ENCODE measurements at places on chromosomes 7 and 10.

DNA sequence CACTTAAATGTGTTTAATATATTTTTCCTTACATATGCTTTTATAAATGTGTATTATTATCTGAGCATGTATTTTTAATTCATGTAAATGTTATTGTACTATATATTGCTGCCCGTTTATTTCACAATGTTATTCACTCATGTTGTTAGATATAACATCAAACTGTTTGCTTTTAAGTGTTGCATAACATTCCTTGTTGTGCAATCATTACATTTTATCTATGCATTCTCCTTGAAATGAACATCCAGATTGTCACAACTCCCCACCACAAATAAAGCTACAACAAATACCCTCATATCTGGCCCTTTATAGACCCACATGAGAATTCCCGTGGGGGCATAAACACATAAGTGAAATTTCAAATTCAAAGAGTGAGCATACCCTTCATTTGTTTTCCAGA, 264.2 kb downstream of the HPSE2 start:
- DNase-seq = no peak

DNA sequence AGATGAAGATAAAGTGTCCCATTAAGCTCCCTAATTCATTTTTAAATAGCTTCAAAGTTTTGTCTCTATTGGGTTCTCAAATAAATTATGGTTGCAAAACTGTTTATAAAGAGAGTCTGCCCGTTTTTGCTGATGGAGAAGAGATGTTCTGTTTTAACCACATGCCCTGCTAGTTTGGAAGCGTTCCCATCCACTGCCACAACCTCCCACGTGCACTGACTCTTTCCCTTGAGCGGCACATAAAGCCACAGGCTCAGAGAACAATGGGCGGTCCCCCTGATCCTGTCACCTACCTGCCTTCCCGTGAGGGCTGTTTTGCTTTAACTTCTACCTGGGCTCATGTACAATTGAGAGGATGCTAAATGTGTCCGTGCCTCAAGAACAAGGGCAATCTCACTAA, 65.5 kb downstream of the CPVL start:
- DNase-seq = no peak

DNA sequence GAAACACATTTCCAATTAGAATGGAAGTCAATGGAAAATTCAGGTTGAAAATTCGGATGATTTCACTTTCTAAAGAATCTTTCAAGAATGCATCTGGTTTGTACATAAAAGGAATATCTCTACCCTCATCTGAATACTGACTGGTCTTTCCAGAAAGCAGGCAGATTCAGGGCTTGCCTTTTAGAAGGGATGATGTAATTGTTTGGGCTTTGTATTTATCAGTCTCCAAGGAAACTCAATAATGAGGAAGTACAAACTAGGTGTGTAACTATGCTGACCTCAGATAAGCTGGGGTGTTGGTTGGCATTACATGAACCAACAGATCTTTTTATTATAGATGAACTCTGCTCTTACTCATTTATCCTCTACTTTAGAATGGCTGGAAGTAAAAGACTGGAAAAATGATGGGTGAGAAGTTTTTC, 24.1 kb downstream of the PDLIM1 start:
- no peak for DNase-seq

GRCh38 chr10:7359356-7359755, 51.5 kb downstream of the SFMBT2 start:
- no peak for DNase-seq

GRCh38 chr7:2085804-2086203, 146.9 kb downstream of the MAD1L1 start:
- no peak for DNase-seq
